ENCODE measurements at places on chromosomes 4 and X. TPM values are rescaled to one million over a fixed set of nuclear protein-coding genes. Genes with fewer than 3 reads are reported as not detected.

DNA sequence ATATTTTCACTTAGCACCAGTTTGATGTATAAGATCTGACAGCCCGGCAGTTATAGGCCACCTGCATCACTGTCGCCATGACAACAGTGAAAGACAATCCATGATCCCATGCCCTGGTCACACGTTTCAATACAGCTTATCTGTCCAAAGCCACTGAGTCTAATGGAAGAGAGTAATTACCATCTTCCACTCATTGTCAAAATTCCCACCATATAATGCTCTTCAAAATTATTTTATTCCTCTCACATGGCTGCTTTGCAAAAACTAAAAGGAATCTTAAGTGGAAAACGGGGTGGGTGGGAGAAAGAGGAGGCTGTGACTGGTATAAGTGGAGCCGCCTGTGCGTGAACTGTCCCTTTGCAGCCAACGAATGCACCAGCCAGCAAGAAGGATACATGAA is 44.2 kb downstream of the MAML3 start:
- DNase-seq, result no peak

The C4orf54 gene
- not detected for polyA plus RNA-seq

The CSAG2 gene
- polyA plus RNA-seq, result not detected

DNA sequence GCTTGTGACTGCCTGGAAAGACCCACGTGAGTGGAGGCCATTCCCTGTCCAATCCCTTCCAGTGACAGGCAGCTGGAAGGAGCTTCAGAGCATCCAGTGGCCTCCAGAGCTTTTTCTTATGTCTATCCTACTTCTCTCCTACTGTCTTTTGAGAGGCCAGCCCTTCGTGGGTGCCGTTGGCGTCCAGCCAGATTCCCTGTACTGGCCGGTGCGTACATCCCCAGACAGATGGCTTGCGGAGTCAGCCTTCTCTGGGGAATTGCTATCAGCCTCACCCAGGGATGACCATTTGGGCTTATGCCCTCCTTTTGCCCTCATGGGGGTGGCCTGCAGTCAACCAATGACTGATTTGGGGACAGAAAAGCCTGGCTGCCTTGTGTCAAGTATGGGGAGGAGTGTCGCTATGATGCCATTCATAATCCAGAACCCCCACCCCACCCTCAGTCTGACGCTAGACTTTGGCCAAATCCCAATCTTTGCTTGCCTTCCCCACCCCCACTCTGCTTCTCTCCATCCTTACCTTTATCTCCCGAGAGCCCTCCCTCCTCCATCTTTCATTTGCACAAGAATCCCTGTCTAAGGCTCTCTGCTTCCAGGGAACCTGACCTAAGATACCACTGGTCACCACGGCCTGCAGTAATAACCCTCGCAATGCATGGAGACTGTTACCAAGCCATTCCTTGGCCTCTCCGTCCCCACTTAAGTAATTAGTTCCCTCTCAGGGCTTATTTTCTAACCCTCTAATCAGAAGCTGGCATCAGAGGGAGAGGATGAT is 150.3 kb upstream of the BCOR start:
- no peak for DNase-seq

DNA sequence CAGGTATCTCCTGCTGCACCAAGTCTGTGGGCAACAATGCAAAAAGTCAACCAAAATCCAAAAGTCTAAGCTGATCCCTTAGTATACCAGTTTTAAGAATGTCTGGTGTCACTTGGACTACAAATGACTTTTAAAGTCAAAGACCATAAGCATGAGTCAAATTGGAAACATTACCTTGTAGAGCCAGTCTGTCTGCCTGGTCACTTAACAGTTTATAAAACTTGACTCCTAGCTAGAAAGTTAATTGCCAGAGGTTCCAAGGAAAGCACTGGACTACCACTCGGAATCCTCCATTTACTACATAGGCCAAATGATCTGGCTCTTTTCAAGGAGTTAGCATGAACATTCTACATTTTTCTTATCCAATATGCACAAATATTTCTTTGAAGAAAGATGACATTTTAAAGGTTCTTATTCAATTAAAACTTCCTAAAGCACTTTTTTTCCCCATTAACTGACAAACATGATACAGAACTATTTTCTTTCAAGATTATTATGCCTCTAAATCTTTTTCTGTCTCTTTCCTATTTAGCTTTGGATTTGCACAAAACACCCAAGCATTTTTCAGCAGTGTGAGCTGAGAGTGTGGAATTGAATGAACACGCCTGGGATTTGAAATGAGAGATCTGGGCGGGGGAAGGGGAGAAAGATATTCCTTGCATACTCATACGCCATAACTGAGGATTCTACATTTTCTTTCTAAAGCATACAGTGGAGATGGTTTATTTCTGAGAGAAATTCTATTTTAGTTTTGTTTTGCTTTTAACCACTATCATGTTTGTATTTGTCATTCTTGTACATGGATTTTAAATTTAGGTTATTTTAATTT is 188.4 kb downstream of the SHROOM3 start:
- no peak for DNase-seq

- no peak for DNase-seq
Observed at GRCh38 chr4:46993075-46994006, at the start of gene GABRA4. GABRA4 (minus strand) TSS chr4:46993581; CDS start chr4:46993424, 157 bp downstream.

- DNase-seq, result no peak
Observed at GRCh38 chrX:25013632-25014365, 2.0 kb downstream of the ARX start.

DNA sequence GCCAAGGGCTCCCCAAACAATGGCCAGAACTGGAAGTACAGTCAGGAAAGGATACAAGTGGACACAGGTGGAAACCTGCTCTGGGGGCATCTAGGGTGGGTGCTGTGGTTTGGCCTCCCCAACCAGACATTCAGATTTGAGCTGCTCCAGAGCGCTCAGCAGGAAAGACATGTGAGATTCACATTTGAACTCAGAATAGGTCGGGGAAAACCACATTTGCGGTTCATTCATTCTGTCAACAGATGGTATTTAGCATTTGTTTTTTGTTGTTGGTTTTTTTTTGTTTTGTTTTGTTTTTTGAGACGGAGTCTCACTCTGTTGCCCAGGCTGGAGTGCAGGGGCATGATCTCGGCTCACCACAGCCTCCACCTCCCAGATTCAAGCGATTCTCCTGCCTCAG is 44.0 kb downstream of the STEEP1 start:
- no peak for DNase-seq

DNA sequence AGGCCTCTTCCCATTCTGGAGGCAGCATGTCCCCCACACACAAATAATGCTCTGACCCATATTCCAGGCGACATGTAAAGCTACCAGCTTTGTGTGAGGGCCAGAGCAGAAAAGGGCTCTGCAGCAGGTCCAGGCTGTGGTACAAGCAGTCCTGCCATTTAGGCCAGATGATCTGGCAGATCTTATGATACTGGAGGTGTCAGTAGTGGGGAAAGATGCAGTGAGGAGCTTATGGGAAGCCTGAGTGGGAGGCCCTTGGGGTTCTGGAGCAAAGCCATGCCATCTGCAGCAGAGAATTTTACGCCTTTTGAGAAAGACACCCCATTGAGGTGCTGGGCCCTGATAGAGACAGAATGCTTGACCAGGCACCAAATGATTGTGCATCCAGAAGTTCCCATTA is 7.7 kb downstream of the SYN1 start:
- DNase-seq, result no peak

The NEUROG2 gene
- polyA plus RNA-seq, result not detected

The INPP4B gene
- 1.7 TPM for polyA plus RNA-seq

- no peak for DNase-seq
Observed at GRCh38 chr4:159240687-159241086, 137.8 kb downstream of the RAPGEF2 start.

The CCKAR gene
- not detected for polyA plus RNA-seq

DNA sequence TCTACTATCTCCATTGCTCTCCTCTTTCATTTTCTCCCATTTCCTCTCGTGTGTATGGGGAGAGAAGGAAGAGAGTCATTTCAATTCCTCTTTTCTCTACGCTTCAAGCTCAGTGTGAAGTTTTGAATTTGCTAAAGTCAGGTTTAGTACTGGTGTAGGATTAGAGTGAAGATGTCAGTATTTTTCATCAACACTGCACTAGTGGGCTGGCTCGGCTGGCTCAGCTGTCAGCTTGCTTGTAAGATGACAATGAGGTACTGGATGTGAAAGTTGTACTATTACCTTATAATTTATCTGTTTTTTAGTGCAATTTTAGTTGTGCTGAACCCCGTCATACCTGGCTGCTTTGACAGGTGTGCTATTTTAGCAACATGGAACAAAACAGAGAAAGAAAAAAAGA is 2.1 kb upstream of the SH2D1A start:
- no peak for DNase-seq

- DNase-seq, result no peak
Observed at GRCh38 chr4:102411408-102411807, 66.1 kb upstream of the SLC39A8 start.

DNA sequence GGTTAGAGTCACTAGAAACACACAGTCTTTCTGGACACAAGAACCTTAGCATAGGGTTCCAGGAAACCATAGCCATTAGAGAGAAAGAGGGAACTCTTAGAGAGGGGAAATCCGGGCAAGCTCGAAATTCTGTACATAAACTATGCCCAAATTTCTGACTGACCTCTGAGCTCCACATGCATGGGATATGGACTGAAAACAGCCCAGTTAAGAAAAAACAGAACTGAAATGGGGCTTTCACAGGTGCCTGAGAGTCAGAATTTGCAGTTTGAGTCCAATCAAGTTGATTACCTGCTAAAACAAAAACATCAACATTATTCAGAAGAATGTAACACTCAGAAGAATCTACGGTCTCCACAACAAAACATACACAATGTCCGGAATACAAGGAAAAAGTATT is 13.1 kb downstream of the DCHS2 start:
- no peak for DNase-seq

GRCh38 chr4:67880866-67881610 is 2.8 kb downstream of the TMPRSS11D start:
- no peak for DNase-seq

The SEC24D gene
- 15.4 TPM for polyA plus RNA-seq

GRCh38 chrX:679291-679979 is 48.8 kb downstream of the SHOX start:
- no peak for DNase-seq

The PCDH11X gene
- polyA plus RNA-seq, result 1.5 TPM

GRCh38 chr4:72311291-72311690 is 257.7 kb downstream of the ADAMTS3 start:
- no peak for DNase-seq

The FDCSP gene
- polyA plus RNA-seq, result not detected

The CSAG1 gene
- not detected for polyA plus RNA-seq

DNA sequence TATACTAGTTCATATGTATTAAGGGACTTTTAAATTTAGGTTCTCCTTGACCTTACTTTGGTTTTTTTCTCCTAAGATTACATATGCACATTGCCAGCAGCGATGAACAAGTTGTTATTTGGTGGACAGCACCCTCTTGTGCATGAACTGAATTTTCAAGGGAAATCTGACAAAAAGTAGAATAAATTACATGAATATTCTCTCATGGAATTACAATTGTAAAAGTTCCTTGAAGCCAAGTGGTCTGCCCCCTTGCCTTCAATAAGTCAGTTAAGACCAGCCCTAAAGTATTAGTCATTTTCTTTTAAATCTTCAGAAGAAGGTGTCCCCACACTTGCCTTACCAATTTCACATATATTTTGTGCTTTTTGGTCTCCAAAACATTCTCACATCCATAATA is 30.7 kb upstream of the SMARCA5 start:
- DNase-seq, result peak; percentile 34

GRCh38 chr4:76995776-76996175 is 46.2 kb downstream of the SEPTIN11 start:
- DNase-seq, result no peak
